ENCODE measurements at places on chromosomes 16 and 17.

- DNase-seq = no peak
These were observed 41.4 kb upstream of the ANKFN1 start for GRCh38 chr17:56111706-56112485.

- no peak for DNase-seq
These were observed 153.1 kb upstream of the MPHOSPH6 start for GRCh38 chr16:82323171-82323570.

- DNase-seq = no peak
These were observed 19.4 kb upstream of the NKD1 start for GRCh38 chr16:50528820-50529219.

GRCh38 chr17:3838206-3838605 lies 7.8 kb downstream of the NCBP3 start:
- no peak for DNase-seq

- no peak for DNase-seq
These were observed 2.8 kb downstream of the SF3B3 start for GRCh38 chr16:70526403-70526802.

DNA sequence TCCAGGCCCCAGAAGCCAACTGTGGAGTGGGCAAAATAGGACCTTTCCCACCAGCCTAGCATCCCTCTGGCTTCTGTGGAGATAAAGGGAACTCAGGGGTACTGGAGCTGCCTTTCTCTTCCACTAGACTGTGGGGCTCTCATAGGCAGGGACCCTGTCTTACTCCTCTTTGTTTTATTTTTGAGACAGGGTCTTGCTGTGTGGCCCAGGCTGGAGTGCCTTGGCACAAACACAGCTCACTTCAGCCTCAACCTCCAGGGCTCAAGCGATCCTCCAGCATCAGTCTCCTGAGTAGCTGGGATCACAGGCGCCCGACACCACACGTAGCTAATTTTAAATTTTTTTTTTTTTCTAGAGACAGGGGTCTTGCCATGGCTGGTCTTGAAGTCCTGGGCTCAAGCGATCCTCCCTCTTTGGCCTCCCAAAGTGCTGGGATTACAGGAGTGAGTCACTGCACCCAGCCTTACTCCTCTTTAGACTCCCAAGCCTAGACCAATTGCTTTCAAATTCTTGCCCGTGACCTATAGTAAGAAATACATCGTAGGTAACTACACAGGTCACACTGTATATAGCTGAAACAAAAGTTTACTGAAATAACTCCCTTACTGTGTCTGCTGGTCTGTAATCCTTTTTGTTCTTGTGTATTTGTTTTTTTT lies 2.6 kb downstream of the RAI1 start:
- DNase-seq = no peak

All from activated CD4-positive, alpha-beta T cell treated with anti-CD3 and anti-CD28 coated beads, Interleukin-2, amount 50 U/mL, for 1 hour (primary cell).